Stimulated activated CD4-positive, alpha-beta T cell treated with anti-CD3 and anti-CD28 coated beads, Interleukin-15, amount 100 ng/mL, for 24 hours (primary cell): ENCODE measurements at places on chromosomes 2 and 18.
A peak's percentile ranks its signal among the peaks of the same experiment; 100 is the strongest.

DNA sequence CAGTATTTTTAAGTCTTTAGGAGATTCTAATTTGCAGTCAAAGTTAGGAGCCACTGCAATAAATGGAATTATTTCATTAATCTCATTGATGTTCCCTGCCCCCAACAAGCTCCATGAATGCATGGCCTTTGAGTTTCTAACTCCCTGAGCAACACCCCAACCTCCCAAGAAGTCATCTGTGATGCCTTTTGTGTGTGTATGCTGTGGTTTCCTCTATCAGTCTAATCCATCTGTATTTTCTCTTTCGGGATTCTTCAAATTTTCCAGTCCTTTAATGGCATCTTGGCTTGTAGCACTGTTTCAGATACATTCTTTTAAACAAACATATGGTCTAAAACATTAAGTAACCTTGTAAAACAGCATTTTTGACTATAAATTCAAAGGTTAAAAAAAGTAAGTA lies 16.8 kb downstream of the SERPINB10 start:
- no peak for DNase-seq

DNA sequence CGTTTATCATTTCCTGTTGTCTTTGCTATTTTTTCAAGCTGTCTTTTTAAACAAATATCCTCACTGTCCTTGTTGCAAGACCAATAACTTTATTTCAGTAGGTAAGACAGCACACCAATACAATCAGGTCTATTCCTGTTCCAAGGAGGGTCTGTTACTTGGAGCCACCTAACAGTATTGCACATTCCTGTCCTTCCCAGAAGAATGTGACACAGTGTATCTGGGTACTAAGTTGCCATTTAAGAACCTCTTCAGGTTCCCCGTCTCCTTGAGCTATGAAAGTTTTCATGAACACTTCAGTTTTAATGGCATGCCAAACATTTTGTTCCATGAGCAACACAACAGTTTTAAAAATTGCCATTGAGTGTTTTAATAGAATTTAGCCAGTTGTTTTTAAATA lies 138.9 kb upstream of the CAVIN2 start:
- DNase-seq = no peak

- DNase-seq = no peak
These were observed 787.6 kb upstream of the CELF4 start for GRCh38 chr18:38353149-38353548.

DNA sequence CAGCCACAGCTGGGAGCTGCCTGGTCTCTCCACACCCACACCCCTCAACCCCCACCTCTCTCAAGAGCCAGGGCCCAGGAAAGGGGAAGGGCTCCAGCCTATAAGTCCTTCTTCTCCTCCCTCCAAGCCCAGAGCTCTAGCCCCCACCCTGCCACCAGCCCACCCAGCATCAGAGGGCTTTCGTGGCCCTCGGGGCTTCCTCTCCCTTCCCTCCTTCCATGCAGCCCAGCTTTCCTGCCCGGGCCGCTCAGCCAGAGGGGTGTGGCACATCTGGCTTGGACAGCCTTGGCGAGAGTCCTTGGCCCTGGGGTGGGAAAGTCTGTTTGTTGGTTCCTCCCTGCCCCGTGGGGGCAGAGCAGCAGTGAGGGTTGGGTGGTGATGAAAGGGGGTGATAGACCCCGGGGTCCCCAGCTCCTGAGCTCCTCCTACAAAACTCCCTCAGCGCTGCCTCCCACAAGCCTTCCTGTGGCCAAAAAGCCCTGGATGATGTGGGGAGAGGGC lies 7.0 kb downstream of the TNS1 start:
- no peak for DNase-seq

DNA sequence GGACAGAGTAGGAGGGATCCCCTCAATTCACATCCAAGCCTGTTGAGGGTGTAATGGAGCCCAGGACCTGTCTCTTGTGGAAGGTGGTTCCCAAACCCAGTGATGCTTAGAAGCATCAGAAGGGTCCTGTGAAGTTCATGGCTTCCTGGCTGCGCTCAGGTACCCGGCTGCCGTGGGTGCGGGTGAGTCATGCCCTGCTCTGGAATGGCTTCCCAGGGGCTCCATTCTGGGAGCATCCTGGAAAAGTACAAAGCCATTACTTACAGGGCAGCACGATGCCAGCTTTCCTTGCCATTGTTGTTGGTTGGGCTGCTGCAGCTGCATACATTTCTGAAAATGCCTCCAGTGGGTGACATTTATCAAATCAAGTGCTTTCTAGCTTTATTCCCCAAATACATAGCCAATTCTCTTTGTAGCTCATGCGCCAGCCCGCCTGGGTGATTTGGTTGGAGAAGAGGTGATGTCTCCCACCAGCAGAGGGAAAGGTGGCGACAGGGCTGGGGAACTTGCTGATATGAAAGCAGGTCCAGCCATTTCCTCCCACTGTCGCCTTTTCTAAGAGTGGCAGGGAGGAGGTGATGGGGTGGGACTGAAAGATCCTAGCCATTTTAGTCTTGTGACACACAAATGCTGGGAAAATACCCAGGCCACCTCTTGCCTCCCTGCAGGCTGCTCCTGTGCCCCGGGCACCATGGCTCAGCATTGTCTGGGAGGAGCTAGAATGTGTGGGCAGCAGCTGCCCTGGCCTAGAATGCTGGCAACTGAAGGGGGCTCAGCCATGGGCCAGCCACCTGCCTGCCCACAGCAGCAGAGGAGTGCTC lies 65.9 kb upstream of the HPCAL1 start:
- no peak for DNase-seq

- DNase-seq = no peak
These were observed 249.4 kb downstream of the EXOC6B start for GRCh38 chr2:72576459-72576858.

DNA sequence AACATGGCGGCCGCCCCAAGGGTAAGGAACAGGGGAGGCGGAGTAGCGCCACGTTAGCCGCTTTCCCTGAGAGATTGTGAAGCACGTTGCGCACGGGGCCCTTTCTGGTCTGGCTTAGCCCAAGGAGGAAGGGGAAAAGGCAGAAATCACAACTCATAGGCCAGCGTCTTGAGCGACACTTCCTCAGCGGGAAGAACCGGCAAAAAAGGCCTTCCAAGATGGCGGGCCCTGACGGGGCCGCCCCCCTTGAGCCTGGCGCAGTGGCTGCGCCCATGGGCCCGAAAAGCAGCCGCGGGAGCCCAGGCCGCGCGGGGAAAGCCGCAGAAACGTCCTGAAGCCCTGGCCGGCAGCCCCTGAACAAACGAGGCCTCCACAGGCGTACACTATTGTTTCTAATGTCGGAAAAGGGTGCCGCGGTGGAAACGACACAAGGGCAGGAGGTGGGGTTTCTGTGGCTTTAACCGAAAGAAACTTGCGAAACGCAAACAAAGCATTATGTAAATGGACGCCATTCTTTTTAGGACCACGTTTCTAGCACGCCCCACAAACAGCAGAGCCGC lies 919 bp upstream of the PCBP1 start:
- DNase-seq = peak; percentile 81

- DNase-seq = no peak
These were observed 209.5 kb downstream of the DYM start for GRCh38 chr18:49250816-49251388.

- no peak for DNase-seq
These were observed 299.1 kb downstream of the PRKCE start for GRCh38 chr2:45950606-45951005.

GRCh38 chr2:201824212-201824611 lies 17.9 kb downstream of the CDK15 start:
- DNase-seq = no peak

- DNase-seq = peak; percentile 27
These were observed 62.3 kb upstream of the YWHAQ start for GRCh38 chr2:9693196-9693491.

DNA sequence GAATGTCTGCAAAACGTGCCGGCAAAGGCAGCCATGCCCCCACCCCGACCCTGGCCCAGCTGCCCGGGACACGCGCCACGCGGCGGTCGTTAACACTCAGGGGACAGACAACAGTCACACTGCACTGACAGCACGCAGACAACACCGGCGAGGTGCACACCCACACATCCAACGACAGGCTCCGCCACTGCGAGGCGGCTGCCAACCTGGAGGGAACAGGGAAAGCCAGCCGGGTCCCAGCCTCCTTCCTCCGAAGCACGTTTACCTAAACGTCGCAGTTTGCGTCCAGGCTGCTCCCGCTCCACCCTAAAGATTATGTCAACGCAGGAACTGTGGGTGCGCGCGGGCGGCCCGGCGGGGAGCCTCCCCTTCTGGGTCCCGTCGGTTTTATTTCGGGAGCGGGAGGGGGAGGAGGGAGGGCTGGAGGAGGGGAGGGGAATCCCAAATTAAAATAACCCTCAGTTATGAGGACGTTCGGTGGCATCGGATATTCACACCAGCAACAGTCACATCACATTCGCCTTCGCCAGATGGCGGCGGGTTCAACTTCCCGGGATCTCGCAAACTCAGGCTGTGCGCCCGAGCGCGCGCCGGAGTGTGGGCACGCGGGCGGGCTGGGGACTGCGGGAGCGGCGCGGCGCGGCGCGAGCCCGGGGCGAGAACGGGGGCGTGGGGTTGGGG lies 644 bp downstream of the PTGR3 start:
- DNase-seq = peak; percentile 69

DNA sequence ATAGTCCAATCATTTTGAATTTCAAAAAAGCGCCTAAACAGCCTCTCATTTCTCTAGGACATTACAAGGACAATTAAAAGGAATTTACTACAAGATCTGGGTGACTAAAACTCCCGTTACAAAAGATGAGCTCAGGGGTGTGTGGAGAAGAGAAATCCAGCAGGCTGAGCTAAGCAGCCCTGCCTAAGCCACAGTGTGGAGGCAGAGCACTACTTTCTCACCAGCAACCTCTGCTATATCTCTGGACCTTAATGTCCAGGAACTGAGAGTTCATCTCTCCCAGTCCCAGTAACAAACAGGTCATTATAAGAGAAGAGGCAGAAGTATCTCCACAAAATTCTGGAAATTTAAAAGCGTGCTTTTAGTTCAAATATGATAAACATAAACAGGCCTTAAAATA lies 18.9 kb upstream of the ANKRD62 start:
- DNase-seq = no peak

DNA sequence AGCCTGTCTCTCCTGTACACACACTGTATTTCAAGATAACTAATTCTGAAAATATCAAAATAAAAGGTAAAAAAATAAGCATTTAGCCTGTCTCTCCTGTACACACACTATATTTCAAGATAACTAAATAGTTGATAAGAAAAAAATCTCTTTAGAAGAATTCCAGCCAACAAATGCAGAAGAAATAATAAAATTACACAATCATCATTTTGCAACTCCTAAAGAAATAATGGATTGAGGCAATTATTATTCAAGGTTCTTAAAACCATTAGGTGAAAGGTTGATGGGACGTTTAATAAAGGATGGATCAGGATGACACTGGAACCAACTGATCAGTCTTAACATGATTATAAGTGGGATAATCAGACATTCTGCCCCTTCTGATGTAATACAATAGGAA lies 148.0 kb upstream of the FN1 start:
- DNase-seq = no peak

DNA sequence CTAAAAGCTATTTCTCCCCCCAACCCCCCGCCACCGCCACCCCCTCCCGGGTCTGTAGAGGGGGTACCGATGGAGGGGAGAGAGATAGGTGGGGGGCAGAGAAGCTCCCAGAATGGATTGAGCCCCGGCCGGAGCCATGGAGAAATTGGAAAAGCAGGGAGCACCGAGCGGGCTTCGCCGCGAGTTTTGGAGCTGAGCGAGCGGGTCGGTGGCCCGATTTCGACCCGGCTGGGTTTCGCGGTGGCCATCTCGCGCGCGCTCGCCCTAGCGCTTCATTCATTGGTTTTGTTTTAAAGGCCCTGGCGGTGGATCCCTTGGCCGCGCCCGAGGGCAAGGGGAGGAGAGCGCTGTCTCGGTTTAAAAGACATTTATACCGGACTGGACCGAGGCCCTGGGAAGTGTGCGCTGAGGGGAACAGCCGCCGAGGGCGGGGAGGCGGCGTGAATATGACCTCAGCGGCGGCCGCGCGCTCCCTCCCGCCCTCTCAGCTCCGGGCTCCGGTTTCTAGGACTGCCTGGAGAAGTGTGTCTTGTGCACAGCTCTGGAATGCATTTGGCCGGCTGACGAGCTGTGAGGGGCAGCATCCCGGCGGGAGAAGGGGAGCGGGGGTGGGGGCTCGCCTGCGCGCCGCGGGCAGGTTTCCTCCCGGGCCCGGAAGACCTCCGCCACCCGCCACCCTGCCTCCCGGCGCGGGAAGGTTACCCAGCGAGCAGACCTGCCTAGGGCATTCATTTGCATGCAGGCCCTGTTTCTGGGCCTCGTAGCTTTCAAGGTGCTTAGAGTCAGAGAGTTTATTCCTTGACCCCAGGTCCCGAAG lies 1.7 kb upstream of the SMAD7 start:
- peak; percentile 63 for DNase-seq

GRCh38 chr2:240121190-240121589 lies 14.9 kb downstream of the COPS9 start:
- peak; percentile 37 for DNase-seq

DNA sequence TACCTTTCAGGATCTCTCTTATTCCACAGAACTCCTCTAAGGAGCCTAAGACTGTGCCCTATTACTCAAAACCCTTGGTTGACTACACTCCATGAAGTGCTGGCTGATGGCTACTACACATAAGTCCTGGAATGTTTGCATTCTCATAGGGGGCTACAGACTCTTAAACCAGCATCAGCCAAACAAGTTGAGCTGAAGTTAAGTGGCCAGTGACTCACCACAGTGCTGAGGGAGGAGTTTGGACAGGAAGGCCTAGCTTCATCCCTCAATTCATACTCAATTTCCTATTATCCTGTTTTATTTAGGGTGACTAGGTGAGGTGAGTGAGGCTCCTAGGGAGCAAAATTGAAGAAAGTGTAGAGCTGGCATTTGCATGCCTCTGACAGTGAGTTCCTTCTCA lies 246.7 kb downstream of the SMAD2 start:
- no peak for DNase-seq

DNA sequence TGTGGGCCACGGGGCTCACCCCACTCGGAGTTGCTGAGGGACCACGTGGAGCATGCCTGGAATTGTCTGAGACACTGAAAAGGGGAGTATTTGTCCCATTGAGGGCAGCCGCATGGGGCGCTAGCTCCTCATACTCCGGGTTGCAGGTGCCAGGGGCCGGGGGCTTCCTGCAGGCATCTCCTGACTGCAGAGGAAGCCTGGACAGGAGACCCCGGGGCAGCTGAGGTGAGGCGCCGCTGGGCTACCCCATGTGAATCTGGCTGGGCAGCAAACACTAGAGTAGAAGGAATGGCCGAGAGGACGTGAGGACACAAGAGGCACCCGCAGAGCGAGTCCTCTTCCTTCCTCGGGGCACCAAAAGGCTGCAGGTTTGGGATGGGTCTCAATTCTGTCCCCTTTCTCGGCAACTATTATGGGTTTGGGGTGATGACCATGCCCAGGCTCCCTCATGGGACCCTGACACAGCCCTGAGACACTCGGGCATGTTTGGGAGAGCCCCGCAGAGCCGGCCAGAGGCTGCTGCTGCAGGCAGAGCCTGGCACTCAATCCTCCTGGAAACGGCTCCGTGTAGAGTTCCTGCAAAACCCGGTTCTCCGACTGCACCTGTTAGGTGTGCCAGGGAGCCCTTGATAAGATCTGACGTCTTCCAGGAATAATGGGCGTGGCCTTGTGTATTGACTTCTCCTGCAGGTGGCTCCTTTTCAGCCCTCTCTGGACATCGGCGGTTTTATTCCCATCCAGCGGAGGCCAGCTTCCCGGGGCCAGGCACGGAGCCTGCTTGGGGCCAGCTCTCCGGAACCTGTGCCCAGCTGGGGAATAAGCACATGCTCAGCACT lies 77.0 kb downstream of the CTIF start:
- no peak for DNase-seq
